ENCODE measurements at places on chromosomes 7 and 10.
A peak's percentile ranks its signal among the peaks of the same experiment; 100 is the strongest.

DNA sequence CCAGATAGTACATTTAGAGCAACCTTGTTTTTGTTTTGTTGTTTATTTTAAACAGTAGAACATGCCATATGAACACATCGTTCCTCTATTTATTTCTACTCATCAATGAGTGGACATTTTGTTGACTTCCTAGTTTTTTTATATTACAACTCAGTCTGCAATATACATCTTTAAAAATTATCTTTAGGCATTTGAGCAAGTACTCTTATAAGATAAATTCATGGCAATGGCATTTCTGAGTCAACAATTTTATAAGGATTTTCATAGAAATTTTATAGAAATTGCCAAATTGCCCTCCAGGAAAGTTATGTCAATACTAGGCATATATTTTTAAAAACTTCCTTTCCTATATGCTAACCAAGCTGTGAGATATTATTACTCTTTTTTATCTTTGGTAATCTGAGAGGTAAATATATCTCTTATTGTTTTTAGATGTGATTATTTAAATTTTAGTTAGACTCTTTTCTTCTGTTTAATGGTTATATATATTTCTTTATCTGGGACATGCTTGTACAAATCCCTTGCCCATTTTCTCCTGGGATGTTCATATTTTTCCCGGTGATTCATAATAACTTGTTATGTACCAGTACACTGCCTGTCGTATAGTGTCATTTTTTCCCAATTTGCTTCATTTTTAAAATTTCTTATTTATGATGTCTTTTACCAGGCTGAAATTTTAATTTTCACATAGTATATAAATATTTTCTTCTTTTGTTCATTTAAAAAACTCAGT is 50.5 kb downstream of the FZD1 start:
- no peak for DNase-seq

GRCh38 chr7:155741805-155742204 is 70.5 kb downstream of the SHH start:
- DNase-seq, result no peak

- peak; percentile 27 for DNase-seq
Observed at GRCh38 chr7:22586786-22587140, 86.8 kb upstream of the STEAP1B start.

DNA sequence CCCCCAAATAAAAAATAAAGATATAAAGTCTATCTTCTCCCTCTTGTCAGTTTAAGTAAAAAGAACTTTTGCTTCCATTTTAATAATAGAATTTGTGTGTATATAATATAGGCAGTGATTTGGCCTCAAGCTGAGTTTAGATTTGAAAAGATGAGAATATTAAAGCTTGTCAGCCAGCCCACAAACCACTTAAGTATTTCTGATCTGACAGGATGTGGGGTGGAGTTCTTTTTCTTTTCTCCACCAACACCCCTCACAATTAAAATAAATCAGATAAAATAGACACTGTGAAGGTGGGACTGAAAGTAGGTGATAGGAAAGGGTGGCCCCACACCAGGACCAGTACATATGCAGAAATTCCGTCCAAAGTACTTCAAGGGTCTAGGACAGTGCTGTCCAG is 714.1 kb downstream of the AUTS2 start:
- DNase-seq, result no peak

GRCh38 chr7:142420554-142421362 is 162.9 kb upstream of the PRSS58 start:
- DNase-seq, result peak; percentile 44

DNA sequence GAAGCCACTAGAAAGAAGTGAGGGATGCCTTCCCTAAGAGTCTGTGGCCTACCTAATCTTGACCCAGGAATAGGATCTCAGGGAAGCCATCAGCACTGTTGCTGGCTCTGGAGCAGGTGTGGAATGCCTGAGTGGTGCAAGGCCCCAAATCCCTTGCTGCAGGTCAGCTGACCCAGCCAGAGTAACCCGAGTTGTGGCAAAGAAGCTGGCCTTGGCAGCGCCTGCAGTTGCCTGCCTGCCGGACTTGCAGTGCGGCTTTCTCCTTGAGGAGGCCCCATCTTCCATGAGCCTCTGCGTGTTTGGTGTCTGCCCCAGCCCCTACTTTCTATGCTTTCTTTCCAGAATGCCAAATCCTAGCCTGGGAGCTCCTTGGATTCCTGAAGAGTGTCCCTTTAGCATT is 5.8 kb downstream of the KIAA1217 start:
- DNase-seq, result no peak

GRCh38 chr10:51001587-51001986 is 72.7 kb upstream of the PRKG1 start:
- DNase-seq, result peak; percentile 37

DNA sequence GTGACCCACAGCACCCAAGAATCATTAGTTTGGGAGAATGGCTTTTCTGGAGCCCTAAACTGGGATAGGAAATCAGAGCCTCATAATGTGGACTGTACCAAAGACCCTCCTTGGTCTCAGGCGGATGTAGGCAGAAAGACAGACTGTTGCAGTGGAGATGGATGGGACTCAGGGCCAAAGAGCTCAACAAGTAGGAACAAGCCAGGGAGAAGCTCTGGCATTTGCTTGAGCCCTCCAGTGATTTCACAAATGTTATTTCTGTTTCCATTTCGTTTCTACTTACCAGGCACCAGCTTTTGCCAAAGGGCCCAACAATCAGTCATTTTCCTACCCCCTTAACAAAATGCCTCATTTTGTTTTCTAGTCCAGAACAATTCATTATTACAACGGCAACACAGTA is 762.7 kb downstream of the KCNMA1 start:
- DNase-seq, result no peak

DNA sequence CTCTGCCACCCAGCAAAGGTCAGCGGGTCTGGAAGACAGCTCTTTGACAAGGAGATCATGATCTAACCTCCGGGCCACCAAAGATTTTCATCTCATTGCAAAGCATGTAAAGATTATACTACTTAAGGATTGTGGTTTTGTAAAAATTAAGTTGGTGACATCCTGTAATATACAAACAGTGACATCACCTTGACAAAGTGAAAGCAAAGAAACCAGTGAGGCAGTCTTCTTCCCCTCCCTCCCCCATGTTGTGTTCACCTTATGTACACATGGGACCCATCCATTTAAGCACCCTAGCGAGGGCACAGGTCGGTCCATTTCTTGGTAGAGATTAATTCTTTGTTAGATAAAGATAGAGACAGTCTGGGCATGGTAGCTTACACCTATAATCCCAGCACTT is 3.9 kb downstream of the MDH2 start:
- DNase-seq, result no peak

DNA sequence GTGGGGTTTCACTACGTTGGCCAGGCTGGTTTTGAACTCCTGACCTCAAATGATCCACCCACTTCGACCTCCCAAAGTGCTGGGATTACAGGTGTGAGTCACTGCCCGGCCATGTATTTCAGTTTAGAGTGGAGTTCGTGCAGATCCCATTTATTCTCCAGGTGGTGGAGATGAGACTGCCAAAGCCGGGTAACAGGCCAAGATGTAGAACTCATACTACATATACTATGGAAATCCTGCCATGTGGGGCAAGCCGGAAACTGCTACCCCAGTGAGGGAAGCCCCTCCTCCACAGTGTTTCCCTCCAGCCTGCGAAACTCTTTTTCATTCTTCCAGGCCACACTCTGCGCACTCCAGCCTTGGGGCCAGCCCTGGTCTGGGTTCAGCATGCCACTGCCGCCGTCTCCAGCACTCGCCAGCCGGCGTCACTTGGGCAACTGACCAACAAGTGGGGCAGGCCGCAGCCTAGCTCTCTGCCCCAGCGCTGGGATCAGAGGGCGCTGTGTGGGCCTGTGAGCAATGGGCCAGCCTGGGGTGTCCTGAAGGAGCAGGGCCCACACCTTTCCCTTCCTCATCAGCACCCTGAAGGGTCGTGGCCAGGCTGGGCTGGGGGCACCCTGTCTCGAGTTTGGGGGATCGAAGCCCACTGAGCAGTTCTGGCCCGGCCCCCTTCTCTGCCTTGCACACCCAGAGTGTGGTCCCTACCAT is 122.0 kb downstream of the TRRAP start:
- DNase-seq, result no peak

- DNase-seq, result no peak
Observed at GRCh38 chr10:86215046-86215445, 151.5 kb downstream of the GRID1 start.

DNA sequence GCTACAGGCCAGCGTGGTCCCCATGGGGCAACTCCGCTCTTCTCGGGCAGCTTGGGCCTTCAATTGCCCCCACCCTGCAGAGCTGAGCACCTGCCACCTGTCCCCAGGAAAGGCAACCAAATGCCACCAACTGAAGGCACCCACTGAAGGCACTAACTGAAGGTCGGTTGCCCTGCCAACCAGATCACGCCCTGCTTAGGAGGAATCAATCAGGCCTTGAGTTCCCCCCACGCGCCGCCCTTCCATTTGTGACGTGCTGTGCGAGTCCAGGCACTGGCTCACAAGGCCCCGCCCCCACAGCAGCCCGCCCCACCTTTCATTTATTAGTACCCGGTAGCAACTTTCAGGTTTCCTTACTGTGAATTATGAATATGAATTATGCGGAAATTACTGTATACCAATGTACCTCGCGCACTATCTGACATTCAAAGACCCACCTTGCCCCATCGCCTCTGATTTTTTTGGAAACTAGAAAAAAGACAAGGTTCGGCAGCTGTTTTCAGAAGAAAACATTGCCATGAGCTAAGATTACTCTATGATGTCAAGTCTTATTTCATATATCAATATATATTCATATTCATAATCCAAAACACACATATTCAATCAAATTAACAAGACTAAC is 83.6 kb upstream of the ABI1 start:
- no peak for DNase-seq

- no peak for DNase-seq
Observed at GRCh38 chr10:47092376-47092775, 181.1 kb downstream of the PTPN20 start.

DNA sequence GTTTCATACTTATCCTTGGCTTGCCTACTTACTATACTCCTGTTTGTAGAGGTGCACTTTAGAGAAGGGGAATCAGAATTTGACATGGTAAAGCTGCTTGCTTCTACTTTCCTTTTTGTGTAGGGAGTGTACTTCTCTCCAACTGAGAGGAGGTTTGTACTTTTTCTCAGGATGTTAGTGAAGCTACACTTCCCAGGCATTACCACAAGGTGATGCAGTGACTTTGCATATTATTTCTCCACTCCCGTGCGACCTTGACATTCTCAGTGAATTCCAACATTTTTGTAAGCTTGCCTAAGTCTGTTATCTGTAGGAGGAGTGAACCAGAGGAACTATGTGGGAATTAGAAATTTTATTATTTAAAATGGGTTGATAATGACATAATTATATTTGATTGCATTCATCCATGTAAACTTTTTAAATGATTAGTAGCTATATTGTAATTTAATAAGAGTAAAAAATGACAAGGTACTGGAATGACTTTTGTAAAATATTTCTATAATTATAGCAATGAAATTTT is 5.2 kb downstream of the TAX1BP1 start:
- DNase-seq, result peak; percentile 48

- no peak for DNase-seq
Observed at GRCh38 chr10:76882245-76882644, 755.4 kb downstream of the KCNMA1 start.

DNA sequence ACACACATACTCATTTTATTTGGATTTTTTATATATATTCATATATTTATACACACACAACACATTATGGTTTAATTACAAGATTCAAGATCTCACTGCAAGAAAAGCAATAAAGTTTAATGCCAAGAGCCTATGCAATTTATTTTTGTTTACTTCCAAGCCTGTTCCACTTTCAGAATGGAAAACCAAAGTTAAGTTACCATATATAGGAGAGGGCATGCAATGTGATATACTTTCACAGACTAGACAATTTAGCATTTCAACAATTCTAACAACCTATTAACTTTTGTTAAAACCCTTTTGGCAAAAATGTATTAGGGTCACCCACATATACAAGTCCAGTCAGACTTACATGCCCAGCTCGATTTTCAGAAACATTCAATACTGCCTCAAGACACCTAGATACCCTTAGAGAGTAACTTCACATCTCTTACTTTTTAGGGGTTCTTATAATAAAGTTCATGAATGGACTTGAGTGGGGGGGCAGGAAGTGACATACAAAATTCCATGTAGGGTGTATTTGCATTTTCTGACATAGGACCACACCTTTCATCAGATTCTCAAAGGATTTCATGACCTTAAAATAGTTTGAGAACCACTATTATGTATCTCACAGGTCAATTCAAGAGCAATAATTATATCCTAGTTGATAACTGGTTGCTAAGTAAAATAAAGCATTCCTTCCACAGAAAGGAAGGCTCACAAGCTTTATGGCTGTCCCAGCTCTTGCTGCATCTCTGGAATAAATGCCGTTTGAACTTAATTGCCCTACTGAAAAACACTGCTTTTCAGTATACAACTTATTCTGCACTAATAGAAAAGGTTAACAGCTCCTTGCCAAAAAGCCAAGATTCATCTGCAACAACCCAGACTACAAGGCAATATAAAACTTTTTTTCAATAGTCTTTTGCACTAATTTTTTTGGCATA is 2.5 kb downstream of the P4HA1 start:
- no peak for DNase-seq

- no peak for DNase-seq
Observed at GRCh38 chr10:103692436-103692951, 162.9 kb downstream of the SH3PXD2A start.

DNA sequence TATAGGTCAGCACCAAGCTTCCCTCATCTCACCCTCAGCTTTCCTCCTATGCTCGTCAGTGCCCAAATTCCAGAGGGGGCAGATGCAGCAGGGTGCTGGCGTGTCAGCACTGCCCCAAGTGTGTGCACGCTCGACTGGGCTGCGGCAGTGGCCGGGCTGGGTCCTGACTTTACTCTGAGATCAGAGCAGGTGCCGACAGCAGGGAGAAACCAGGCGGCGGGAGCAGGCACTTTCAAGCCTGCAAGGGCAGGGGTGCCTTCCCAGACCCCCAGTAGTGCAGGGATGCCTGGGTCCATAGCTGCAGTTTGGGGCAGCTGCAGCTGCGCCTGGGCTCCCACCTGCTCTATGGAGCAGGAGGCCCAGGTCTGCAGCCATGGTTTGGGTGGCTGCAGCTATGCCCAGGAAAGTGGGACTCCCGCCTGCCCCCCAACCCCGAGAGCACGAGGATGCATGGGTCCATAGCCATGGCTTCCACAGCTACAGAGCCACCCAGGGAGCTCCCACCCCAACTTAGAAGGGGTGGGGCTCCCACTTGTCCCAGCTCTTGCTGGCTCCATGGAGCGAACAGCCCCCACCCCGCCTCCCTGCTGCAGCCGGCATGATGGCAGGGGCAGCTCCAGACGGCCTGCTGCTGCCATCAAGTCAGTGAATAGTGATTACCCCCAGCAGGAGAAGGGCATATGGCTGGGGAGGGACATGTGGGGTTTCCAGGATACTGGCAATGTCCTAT is 199.2 kb upstream of the KMT2E start:
- DNase-seq, result no peak

DNA sequence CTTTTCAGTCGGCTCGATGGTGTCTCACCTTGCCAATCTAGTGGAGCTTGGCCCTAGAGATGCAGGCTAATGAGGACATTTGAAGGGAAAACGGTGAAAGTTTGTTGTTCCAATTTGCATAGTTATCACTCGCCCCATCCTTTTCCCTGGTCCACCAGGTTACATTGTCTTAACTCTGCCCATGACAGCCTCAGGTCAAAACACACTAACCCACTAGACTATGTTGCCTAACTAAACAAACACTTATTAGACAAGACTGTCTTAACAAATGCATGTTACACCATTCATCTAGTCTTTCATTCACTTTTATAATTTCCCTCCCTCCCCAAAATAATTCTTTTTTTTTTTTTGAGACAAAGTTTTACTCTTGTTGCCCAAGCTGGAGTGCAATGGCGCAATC is 40.7 kb downstream of the USP6NL start:
- DNase-seq, result no peak

- no peak for DNase-seq
Observed at GRCh38 chr10:122464586-122464985, 3.2 kb downstream of the HTRA1 start.

- no peak for DNase-seq
Observed at GRCh38 chr7:151104411-151105235, 18.3 kb downstream of the AGAP3 start.

Measured in HEK293T (cell line).